ENCODE measurements at places on chromosomes 7 and 10. TPM values are rescaled to one million over a fixed set of nuclear protein-coding genes. Genes with fewer than 3 reads are reported as not detected.

The AVL9 gene
- total RNA-seq: 38.9 TPM

The SLC25A40 gene
- 10.7 TPM for total RNA-seq

The TSPAN33 gene
- total RNA-seq: 0.66 TPM

The COL17A1 gene
- under 0.01 TPM for total RNA-seq

The HPSE2 gene
- total RNA-seq: 4.0 TPM

Data from placental pericyte (primary cell).